ENCODE measurements at places on chromosomes 16 and 17.

DNA sequence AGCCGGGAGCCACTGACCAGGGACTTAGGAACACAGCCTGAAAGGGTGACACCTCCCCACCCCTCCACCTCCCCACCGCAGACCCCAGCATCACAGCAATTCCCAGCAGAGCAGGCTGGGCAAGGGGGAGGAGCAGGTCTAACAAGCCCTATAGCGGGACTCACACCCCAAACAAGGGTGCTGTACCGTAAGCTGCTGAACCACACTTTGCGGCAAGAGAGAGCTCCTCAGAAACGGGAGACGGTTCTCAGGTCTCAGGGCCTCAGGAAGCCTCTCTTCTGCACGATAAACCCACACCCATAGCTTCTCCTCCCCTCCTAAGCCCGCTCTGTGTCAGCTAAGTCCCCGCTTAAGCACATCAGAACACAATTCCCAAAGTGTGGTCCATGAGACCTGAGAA, 11.7 kb upstream of the COTL1 start:
- DNase-seq: no peak

- no peak for DNase-seq
Observed at GRCh38 chr17:8056976-8057625, 18.2 kb downstream of the ALOX15B start.

GRCh38 chr16:25838724-25839186, 147.0 kb downstream of the HS3ST4 start:
- DNase-seq: peak; percentile 85

DNA sequence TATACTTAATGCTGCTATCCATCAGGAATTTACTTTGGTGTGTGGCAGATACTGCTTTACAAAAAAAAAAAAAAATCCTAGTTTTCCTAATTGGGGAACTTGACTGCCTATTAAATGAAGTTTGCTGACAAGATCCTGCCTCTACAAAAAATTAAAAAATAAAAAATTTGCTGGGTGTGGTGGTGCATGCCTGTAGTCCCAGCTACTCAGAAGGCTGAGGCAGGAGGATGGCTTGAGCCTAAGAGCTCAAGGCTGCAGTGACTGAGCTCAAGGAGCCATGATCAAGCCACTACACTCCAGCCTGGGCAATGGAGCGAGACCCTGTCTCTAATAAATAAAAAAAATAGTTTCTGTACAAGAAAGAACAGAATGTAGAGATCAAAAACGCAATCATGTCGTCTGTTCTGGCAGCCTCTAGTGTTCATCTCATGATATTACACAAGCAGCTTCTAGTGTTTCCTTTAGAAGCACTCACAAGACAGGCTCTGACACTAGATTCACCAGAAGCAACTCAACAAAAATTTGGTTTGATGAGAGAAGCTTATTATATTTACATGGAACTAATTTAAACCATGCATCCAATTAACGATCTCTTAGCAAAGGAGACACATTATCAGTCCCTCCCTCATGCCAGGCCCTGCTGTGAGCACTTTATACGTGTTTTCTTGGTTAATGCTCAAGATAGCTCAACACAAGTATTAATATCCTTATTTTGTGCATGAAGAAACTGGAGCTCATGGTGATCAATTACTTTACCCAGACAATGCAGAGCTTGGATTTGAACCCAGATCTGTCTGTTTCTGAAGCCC, 6.8 kb upstream of the KRTAP17-1 start:
- peak; percentile 61 for DNase-seq

- DNase-seq: no peak
Observed at GRCh38 chr17:78724999-78725398, 57.1 kb downstream of the CYTH1 start.

DNA sequence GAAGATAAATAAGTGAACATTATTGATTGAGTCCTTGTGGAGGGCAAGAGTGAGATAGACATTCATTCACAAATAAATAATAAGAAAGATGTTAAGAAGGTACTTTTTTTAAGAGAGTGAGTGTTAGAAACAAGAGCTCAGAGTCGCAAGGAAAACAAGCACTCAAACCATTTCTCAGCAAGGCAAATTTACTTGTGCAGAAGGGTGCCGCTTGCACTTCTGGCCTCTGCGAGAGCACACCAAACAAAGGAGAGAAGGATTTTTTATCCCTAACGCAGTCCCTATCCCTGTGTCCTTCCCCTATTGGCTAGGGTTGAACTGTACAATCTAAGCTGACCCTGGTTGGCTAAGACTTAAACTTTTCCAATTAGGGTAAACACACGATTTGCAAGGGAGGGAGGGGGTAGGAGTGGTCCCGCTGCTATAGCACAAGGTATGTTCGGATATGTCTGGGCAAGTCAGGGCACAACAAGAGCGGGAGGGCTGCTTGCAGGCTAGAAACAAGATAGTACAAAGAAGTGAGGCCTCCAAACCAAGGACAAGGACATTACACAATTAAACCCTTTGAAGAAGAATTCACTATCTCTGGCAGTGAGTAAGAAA, 156.2 kb downstream of the PPM1E start:
- no peak for DNase-seq

DNA sequence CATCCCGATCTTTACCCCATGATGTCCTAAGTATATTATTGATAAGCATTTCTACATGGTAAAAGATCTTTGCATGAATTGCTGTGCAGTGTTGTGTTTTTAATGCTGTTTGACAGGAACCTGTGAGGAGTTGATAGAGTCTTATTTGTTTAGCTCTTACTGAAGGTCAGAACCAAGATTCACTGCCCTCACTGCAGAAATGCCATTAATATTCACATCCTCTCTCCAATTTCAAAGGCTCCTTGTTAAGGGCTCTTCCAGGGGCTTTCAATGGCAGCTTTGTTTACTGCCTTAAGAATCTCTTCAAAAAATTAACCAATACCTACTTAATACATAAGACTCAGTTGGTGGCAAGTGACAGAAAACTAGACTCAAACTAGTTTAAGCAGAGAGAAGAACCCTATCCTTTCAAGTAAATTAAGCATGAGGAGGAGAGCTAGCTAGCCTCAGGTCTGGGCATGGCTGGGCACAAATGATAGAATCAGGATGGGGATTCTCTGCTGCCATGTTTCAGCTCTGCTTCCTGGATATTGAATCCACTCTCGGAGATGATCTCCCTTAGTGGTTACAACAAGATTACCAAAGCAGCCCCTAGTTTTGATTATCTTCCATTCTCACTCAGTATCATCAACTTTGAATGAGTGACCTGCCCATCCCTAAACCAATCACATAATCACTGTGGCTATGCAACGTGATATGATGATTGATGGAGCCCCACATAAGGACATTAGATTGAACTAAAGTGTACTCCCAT, 311.8 kb downstream of the CDH11 start:
- no peak for DNase-seq

- peak; percentile 81 for DNase-seq
Observed at GRCh38 chr16:88375996-88376834, 6.5 kb upstream of the ZNF469 start.

DNA sequence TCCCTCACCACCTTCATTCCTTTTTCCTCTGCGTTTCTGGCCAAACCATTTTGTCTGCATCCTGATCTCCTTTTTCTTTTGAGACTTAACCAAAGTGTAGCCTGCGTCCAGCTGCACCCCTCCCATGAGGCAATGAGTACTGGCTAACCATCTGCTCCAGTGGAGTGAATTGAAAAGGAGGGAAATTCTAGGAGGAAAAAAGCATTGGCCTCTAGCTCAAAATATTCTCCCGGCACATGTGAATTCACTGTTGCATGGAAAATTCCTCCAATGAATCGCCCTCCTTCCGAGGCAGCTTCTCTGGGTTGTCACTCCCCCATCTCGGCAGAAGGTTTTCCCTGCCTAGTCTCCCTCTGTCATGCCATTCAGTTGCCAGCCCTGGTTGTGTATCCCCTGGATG, 5.6 kb downstream of the RAP1GAP2 start:
- DNase-seq: peak; percentile 22

DNA sequence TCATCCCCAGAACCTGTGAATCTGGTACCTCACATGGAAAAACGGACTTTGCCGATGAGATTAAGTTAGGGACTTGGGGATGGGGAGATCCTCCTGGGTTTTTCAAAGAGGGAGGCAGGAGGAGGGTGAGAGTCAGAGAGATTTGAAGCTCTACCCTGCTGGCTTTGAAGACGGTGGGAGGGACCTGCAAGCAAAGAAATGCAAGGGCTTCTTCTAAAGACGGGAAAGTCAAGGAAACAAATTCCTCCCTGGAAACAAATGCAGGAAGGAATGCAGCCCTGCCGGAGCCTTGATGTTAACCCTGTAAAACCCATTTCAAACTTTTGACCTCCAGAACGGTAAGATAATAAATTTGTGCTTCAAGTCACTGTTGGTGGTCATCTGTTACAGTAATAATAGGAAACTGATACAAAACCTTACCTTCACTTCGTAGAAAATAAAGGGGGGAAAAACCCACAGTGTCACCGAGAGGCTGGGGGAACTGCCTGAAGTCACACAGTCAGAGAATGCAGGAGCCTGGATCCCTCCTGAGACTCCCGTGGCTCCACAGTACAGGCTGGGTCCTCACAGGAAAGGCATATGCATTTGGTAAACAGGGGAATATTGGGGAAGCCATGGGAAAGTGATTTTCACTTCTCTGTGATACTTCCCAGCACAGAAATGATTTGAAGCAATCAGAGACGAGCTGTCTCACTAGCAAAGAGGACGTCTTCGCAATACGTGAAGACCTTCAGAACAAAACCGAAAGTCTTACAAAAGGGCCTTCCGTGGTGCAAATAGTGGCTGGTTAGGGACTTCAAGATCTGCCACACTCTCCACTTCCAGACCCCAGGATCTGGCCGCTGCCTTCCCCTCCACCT, 58.9 kb upstream of the CLEC3A start:
- DNase-seq: no peak

- DNase-seq: no peak
Observed at GRCh38 chr17:19457830-19458271, 46.8 kb downstream of the RNF112 start.
